ENCODE measurements at places on chromosomes 12 and 14.
A peak's percentile ranks its signal among the peaks of the same experiment; 100 is the strongest.

GRCh38 chr12:33988197-33988805 lies 34.0 kb upstream of the ALG10 start:
- no peak for DNase-seq

DNA sequence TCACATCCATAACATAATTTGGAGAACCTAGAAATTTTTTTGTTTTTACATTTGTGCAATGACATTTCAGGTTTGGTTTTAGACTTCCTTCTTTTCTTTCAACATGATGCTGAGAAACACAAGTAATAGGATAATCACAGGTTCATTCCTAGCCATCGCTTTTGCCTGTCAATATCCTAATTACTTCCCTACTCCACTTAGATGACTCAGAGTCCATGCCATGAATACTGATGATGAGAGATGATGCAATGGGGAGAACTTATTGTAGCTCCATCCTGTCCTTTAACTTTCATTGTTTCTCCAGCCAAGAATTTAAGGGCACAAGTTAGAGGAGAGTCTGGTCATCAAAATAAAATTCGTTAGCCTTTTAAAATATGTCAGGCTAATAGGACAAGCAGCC lies 101.3 kb downstream of the PTPRO start:
- DNase-seq: no peak

DNA sequence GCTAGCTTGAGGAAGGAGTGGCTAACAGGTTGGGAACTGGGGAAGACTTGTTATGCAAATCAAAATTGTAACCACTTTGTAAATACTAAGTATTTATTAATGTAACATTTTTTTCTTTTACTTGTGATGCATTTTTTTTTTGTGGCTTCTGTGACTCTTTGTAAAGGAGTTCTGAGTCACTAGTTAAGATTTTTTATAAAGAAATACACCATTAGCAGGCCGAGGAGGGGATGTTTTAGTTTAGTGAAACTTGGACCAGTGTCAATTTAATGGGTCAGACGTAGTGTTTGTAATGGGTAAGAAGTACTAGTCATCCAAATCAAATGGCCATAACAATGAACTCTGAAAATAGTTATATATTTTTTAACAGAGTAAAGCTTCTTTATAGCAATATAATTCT lies 43.1 kb downstream of the AKAP6 start:
- no peak for DNase-seq

GRCh38 chr14:21796916-21797315 lies 123.3 kb upstream of the OR4E1 start:
- DNase-seq: peak; percentile 35

DNA sequence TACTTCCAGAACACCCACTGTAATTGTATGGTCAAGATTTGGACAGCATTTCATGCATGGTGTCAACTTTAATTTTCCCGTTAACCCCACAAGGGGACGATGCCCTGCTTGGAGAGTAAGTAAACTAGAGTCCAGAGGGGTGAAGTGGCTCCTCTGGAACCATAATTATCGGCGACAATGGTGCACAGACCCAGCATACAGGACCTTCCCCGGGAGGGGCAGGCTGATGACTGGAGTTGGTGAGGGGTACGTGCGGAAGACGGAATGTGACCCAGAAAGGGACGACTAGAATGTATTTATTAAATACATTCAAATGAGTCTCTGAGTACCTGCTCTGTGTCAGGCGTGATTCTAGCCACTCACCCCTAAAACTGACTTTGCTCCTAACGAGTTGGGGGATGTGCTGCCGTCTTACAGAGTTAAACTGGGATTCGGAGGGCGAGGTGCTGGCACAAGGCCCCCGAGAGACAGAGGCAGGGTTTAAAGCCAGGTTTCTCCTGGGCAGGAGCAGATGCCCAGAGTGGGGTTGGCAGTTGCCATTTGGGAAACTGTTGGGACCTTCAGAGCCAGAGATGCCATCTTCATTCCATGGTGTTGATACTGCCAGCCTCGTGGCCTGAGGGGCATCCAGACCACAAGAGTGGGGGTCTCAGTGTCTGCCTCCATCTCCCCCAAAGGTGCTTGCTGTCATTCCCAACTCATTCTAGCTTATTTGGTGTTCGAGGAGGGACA lies 10.9 kb downstream of the RTL1 start:
- no peak for DNase-seq

DNA sequence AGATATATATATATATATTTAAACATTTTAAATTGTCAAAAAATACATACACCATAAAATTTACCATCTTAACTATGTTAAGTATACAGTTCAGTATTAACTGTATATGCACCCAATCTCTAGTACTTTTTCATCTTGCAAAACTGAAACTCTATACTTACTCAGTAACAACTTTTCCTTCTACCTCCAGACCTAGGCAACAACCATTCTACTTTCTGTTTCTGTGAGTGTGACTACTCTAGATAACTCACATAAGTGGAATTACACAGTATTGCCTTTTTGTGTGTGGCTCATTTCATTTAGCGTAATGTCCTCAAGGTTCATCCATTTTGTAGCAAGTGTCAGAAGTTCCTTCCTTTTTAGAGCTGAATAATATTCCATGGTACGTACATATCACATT lies 8.2 kb downstream of the FAM234B start:
- no peak for DNase-seq

GRCh38 chr12:21476949-21477348 lies 24.5 kb downstream of the RECQL start:
- no peak for DNase-seq

- no peak for DNase-seq
Observed at GRCh38 chr14:97453991-97454390, 656.8 kb downstream of the VRK1 start.

DNA sequence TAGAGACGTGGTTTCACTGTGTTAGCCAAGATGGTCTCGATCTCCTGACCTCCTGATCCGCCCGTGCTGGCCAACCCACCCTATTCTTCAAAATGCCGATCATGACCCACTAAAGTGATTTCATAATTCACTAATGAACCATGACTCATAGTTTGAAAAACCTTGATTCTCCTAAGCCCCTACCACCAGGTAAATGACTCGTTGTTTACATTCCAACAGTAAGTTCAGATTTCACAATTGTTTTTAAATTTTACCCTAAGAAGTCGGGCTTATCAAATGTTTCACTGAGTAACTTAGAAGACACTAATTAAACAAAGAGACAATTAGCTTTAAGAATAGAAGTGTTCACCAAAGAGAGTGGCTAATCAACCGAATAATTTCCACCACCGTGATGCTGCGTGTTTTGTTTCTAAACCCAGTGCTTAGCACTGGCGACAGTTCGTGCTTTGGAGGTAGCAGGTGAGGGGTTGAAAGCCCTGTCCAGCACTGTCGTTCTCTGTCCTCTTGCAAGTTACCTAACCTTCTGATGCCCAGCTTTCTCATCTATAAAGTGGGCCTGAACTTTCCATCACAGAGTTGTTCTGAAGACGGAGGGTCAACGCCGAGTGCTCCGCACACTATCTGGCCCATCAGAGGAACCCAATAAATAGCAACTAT lies 136.5 kb downstream of the NTF3 start:
- DNase-seq: no peak

DNA sequence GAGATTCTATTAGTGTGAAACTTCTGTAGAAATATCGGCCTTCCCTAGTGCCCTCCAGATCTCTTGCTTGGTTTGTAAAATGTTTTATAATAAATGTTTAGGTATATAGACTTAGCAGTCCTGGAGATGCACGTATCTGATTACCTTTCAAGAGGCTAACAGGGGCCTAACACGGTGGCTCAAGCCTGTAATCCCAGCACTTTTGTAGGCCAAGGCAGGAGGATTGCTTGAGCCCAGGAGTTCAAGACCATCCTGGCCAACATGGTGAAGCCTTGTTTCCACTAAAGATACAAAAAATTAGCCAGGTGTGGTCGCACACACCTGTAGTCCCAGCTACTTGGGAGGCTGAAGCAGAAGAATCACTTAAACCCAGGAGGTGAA lies 9.8 kb upstream of the RILPL2 start:
- DNase-seq: no peak

- no peak for DNase-seq
Observed at GRCh38 chr12:27554421-27555186, 30.6 kb downstream of the PPFIBP1 start.

DNA sequence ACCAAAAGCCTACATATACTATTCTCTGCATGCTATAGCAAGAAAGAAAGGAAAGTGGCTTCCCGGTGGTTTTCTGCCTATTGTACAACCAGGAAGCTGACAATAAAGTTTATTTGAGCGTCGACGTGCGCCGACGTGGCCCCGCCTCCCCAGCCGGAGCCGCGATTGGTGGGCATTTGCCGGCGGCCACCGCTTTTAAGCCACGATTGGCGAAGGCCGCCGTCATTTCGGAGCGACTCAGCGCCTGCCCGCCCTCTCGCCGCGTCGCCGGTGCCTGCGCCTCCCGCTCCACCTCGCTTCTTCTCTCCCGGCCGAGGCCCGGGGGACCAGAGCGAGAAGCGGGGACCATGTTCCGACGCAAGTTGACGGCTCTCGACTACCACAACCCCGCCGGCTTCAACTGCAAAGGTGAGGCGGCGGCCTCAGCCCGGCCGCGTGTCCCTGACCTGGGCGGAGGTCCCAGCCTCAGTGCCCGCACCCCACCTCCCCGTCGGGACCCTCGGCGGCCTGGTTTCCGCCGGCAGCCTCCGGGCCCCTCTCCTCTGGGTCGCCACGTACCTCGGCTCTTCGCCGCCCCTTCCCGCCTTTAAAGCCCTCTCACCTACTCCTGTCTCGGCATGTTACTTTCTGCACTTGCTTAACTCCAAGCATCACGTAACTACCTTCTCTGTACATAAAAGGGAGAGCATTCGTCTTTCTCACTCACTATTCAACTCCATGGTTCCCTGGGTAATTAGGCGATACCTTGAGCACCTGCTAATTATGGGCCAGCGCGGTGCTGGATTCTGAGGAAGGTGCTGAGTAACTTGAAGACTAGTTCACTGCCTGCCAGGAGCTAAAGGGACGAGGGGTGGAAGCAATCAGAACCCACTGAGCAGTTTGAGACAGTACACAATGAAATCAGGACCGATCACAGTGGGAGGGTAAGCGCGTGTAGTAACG lies at the start of gene RTRAF:
Gene RTRAF (plus strand): TSS at position 254 of the 942 bp plus-strand sequence. CDS start 94 bp downstream, at position 348.
- DNase-seq: peak; percentile 96
